ENCODE measurements at places on chromosomes 4 and X.
A peak's percentile ranks its signal among the peaks of the same experiment; 100 is the strongest.

- no peaks in the 10 kb centered on the region for H3K27me3 ChIP-seq
- no peak overlapping the region for H3K27ac ChIP-seq
- no peak for DNase-seq
- H3K4me3 ChIP-seq, result no peak overlapping the region
Measured at GRCh38 chrX:27903960-27904359, 77.3 kb downstream of the DCAF8L1 start.

GRCh38 chrX:6041630-6042029 is 187.0 kb downstream of the NLGN4X start:
- H3K4me3 ChIP-seq, result no peak overlapping the region
- peaks cover 5% of the 10 kb centered on the region for H3K36me3 ChIP-seq
- H3K27ac ChIP-seq, result no peak overlapping the region
- no peaks in the 10 kb centered on the region for H3K27me3 ChIP-seq
- DNase-seq, result peak; percentile 64

- no peak for DNase-seq
- H3K36me3 ChIP-seq, result no peaks in the 10 kb centered on the region
- no peak overlapping the region for H3K27ac ChIP-seq
- no peaks in the 10 kb centered on the region for H3K4me1 ChIP-seq
Measured at GRCh38 chrX:13051529-13052172, 7.2 kb upstream of the FAM9C start.

DNA sequence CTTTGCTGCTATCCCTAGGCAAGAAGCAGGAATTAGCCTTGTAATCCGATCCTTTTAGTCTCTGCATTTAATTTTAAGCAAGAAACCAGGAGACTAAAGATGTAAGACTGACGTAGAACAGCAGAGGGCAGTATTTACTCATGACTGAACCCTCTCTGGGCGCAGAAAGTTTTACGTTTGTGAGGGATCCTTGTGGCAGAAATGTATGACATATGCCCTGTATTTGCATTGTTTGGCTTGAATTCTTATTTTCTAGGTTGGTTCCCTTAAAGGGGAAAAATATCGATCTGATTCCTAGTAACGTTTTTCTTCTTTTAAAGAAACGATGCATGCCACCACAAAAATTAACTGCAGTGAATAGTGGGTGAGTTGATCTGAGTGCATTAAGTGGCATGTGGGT is 1.3 kb upstream of the FAT4 start:
- peaks cover 10% of the 10 kb centered on the region for H3K36me3 ChIP-seq
- H3K27ac ChIP-seq, result peak overlapping the region; percentile 84
- H3K4me3 ChIP-seq, result peak overlapping the region; percentile 85
- DNase-seq, result peak; percentile 96

DNA sequence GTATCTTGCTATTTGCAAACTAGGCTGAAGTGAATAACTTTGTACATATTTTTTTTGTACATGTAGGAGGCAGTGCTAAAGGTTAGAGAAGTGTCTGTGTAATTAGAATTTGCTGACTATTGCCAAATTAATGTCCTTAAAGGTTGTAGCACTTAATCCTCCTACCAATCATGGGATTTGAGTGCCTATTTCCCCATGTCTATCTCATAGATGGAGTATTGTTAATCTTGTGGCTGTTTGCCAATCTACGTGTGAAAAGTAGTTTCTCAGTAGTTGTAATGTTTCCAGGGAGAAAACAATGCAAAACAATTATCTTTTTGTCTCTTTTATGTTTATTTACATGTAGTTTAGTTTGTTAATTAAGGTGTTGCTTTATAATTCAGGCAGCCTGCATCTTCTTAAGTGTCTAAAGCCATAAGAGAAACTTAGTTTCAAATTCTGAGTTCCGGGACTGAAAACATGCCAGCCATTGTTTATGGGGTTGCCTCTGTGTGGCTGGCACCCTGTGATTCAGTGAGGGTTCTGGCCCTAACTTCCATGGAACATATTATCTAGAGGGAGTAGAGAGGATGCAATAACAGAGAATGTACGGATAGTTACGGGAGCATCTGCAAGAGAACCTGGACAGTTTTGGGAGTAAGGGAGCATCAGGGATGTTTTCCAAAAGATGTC is 142.4 kb downstream of the KLHL8 start:
- no peak for DNase-seq
- no peaks in the 10 kb centered on the region for H3K36me3 ChIP-seq
- H3K27ac ChIP-seq, result no peak overlapping the region

- peaks cover 6% of the 10 kb centered on the region for H3K4me1 ChIP-seq
- peak; percentile 68 for DNase-seq
- no peak overlapping the region for H3K27ac ChIP-seq
- no peaks in the 10 kb centered on the region for H3K36me3 ChIP-seq
- no peak overlapping the region for H3K4me3 ChIP-seq
Measured at GRCh38 chr4:7377223-7377865, 57.4 kb downstream of the PSAPL1 start.

DNA sequence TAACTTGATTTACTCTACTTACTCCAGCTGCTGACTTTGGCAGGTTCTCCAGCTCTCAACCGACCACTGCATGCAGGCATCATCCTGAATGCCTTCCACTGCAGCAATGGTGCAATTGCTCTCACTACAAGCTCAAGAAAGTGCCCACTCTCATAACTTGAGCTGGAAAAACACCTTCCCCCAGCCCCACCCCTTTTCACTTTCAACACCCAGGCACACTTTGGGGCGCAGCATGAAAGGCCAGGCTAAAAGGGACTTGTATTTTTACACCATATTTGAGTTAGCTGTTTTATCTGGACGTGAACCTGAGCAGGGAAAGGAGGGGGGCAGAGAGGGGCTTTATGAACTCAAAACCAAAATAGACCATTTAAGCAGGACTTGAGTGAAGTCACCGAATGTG is 274.5 kb downstream of the RAB28 start:
- H3K4me3 ChIP-seq, result no peak overlapping the region
- H3K4me1 ChIP-seq, result no peaks in the 10 kb centered on the region
- H3K27ac ChIP-seq, result no peak overlapping the region
- H3K27me3 ChIP-seq, result no peaks in the 10 kb centered on the region
- no peaks in the 10 kb centered on the region for H3K36me3 ChIP-seq

GRCh38 chr4:8276358-8277240 is 7.0 kb downstream of the HTRA3 start:
- H3K27ac ChIP-seq, result no peak overlapping the region
- DNase-seq, result peak; percentile 30
- H3K4me3 ChIP-seq, result no peak overlapping the region
- H3K36me3 ChIP-seq, result no peaks in the 10 kb centered on the region
- H3K4me1 ChIP-seq, result peaks cover 41% of the 10 kb centered on the region
- no peaks in the 10 kb centered on the region for H3K27me3 ChIP-seq

DNA sequence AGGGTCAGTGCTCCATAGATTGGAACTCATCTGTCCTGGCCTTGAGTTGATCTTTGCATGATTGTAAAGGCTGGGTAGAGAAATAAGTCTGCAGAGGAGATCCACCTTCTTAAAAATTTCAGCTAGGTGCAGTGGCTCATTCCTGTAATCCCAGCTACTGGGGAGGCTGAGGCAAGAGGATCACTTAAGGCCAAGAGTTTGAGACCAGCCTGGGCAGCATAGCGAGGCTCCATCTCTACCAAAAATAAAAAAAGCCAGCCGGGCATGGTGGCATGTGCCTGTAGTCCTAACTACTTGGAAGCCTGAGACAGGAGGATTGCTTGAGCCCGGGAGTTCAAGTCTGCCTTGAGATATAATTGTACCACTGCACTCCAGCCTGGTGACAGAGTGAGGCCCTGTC is 476 bp upstream of the CXCR3 start:
- H3K27me3 ChIP-seq, result no peaks in the 10 kb centered on the region
- no peak overlapping the region for H3K27ac ChIP-seq
- H3K4me1 ChIP-seq, result no peaks in the 10 kb centered on the region
- DNase-seq, result no peak

DNA sequence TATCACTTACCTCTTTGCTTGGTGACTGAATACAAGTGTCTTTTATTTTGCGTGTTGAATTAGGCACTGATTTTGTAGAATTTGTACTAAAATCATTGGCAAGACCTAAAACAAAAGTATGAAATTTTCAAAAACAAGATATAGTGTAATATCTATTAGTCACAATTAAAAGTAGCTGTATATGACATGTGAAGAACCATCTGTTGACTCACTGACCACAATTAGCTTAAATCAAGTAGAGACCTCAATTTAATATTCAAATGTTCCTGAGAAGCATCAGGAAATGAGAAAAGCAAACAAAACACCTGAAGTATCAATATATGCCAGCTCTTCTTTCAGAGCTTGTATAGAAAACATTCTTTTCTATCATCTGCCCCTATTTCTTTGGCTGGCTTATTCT is 5.5 kb downstream of the CENPC start:
- no peak overlapping the region for H3K27ac ChIP-seq
- H3K4me1 ChIP-seq, result no peaks in the 10 kb centered on the region
- H3K36me3 ChIP-seq, result peaks cover 4% of the 10 kb centered on the region
- no peak for DNase-seq
- H3K27me3 ChIP-seq, result no peaks in the 10 kb centered on the region

DNA sequence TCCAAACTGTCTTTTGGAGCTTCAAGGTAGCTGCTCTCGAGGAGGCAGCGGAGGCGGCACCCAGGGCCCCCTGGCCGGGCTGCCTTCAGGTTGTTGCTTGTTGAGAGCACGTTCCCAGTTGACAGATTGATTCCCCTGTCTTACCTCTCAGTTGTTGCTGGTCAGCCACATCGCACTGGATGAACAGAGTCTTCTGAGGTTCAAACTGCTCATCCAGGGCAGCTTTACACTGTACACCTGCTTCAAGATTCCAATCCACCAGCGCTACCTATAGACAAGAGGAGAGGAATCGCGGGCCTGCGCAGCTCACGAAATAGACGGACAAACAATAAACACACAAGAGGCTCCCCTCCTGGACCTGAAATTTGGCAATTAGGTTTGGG is 497 bp downstream of the HPGD start:
- peak overlapping the region; percentile 52 for H3K4me3 ChIP-seq
- H3K27ac ChIP-seq, result no peak overlapping the region
- peaks cover 4% of the 10 kb centered on the region for H3K4me1 ChIP-seq
- DNase-seq, result peak; percentile 4
- no peaks in the 10 kb centered on the region for H3K36me3 ChIP-seq

DNA sequence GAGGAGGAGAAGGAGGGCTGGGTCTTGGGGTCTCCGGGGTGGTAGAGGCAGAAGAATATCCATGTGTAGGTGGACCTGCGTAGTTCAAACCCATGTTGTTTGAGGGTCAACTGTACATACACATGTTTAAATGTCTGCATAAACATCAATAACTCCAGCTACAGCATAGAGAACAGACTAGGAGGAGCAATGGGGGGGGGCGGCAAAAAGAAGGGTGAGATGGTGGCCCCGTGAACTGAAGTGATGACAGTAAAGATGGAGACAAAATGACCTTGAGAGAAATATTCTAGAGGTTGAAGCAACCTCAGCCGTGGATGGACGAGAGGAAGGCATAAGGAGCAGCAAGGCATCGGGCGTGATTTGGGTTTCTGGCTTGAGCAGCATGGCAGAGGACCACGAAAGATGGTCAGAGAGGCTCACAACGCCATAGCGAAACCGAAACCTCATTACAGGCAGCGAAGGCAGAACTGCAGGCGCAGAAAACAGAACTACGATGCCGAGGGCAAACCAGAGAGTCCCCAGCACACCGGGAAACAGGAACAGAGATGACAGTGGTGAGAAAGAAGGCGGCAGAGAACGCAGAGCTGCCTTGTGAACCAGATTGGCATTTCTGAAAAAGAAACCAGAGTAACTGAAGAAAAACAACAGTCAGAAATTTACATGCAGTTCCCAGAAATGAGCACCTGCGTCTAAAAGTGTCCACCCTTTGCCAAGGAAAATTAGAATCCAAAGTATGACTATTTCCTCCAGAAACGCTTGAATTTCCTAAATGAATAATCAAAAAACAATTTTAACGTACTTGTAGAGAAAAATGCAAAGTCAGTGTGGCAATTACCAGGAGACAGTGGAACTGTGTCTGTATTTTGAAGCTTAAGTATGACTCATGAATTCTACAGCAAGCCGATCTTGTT is 50.3 kb upstream of the ENPP6 start:
- peak overlapping the region; percentile 48 for H3K4me3 ChIP-seq
- no peaks in the 10 kb centered on the region for H3K27me3 ChIP-seq
- peak; percentile 82 for DNase-seq
- H3K36me3 ChIP-seq, result no peaks in the 10 kb centered on the region

GRCh38 chrX:66176134-66176533 is 12.1 kb downstream of the HEPH start:
- H3K27me3 ChIP-seq, result no peaks in the 10 kb centered on the region
- H3K27ac ChIP-seq, result no peak overlapping the region

DNA sequence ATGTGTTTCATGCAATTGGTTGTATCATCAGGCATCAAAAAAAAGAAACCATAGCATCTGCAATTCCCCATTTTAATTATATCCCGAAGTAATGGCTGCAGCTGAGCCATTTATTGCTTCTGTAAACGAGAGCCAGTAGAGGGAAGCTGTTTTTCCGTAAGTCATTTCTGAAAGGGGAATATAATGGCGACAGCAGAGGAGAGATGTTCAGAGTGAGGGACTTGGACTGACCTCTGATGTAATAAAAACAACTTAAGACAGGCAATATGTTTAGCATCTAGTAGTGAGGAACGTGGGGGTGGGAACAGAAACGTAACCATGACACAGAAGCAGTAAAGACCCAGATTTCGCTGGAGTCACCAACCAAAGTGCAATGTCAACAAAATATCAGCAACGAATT is 31.5 kb upstream of the NAA11 start:
- no peaks in the 10 kb centered on the region for H3K36me3 ChIP-seq
- no peak overlapping the region for H3K27ac ChIP-seq
- no peaks in the 10 kb centered on the region for H3K27me3 ChIP-seq
- H3K4me3 ChIP-seq, result no peak overlapping the region
- DNase-seq, result no peak
- H3K4me1 ChIP-seq, result no peaks in the 10 kb centered on the region

DNA sequence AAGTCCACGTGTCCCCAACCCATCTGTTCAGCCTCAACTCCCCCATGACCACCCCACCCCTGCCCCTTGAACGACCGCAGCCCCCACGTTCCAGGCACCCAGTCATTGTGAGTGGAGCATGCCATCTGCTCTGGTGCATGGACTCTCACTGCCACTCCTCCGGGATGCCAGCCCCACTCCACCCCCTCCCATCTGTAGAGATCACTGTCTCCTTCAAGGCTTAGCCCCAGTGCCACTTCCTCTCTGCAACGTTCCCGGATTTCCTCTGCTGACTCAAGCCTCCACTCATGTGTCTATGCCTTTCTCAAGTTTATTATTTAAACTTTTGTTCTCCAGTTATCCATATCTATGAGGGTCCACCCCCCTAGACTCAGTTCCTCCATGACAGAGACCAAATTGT is 54.0 kb downstream of the MAML3 start:
- H3K27ac ChIP-seq, result peak overlapping the region; percentile 70
- H3K36me3 ChIP-seq, result no peaks in the 10 kb centered on the region
- no peak overlapping the region for H3K4me3 ChIP-seq
- no peaks in the 10 kb centered on the region for H3K27me3 ChIP-seq
- peaks cover 53% of the 10 kb centered on the region for H3K4me1 ChIP-seq

Data from A673 (cell line).